ENCODE measurements at places on chromosomes 5 and 9. TPM values are rescaled to one million over a fixed set of nuclear protein-coding genes. Genes with fewer than 3 reads are reported as not detected.

C9orf72 gene
- 32.4 TPM for total RNA-seq

CFAP157 gene
- total RNA-seq, result 7.6 TPM

SLC1A1 gene
- 46.6 TPM for total RNA-seq

HMMR gene
- total RNA-seq, result 3.6 TPM

GHR gene
- total RNA-seq, result 6.3 TPM

- DNase-seq, result no peak
- H3K36me3 ChIP-seq, result no peaks in the 10 kb centered on the region
- no peak overlapping the region for H3K4me3 ChIP-seq
- H3K27ac ChIP-seq, result no peak overlapping the region
These were observed 134.9 kb upstream of the PANK3 start for GRCh38 chr5:168714046-168714445.

GRCh38 chr9:35993976-35994720, 36.2 kb upstream of the OR2S2 start:
- no peak overlapping the region for H3K27ac ChIP-seq
- H3K36me3 ChIP-seq, result no peaks in the 10 kb centered on the region
- DNase-seq, result no peak
- H3K4me1 ChIP-seq, result no peaks in the 10 kb centered on the region
- H3K27me3 ChIP-seq, result no peaks in the 10 kb centered on the region

- H3K36me3 ChIP-seq, result no peaks in the 10 kb centered on the region
- H3K27ac ChIP-seq, result no peak overlapping the region
These were observed 395.9 kb upstream of the CDH9 start for GRCh38 chr5:27434335-27434734.

DNA sequence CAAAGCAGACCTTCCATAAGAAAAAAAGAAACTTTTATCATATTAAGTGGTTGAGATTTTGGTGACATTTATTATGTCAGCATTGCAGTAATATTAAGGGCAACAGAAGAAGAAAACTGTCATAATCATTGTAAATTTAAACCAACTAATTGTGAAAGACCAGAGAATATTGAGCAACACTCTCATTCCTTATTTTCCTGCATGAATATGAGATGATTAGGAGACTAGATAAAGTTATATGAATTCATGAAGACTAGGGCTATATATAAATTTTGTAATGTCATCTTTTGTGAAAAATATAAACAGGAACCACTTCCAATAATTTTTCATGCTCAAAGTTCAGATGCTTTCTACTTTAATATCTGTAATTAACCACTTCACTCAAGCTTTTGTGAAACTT, 974.5 kb upstream of the CDH10 start:
- H3K27me3 ChIP-seq, result no peaks in the 10 kb centered on the region
- H3K4me1 ChIP-seq, result no peaks in the 10 kb centered on the region
- no peaks in the 10 kb centered on the region for H3K36me3 ChIP-seq
- H3K4me3 ChIP-seq, result no peak overlapping the region
- H3K27ac ChIP-seq, result no peak overlapping the region
- no peak for DNase-seq

DNA sequence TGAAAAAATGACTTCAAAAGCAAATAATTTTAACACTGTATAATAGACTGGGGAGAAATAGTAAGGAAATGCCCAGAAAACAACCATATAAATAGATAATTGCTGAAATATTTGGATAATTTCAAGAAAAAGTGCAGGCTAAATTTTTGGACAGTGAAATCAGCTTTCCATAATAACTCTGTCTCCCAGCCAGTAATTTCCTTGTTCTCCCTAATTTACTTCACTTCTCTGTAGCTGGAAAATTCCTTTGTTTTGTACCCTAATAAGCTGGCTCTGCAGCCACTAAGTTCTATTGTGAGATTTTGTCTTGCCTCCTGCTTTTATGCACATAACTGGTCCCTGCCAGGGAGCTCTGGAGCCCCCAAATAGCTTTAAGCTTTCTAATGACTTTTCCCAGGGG, 27.7 kb downstream of the PRDM6 start:
- no peaks in the 10 kb centered on the region for H3K4me1 ChIP-seq
- H3K4me3 ChIP-seq, result no peak overlapping the region
- H3K36me3 ChIP-seq, result no peaks in the 10 kb centered on the region
- no peak for DNase-seq

DNA sequence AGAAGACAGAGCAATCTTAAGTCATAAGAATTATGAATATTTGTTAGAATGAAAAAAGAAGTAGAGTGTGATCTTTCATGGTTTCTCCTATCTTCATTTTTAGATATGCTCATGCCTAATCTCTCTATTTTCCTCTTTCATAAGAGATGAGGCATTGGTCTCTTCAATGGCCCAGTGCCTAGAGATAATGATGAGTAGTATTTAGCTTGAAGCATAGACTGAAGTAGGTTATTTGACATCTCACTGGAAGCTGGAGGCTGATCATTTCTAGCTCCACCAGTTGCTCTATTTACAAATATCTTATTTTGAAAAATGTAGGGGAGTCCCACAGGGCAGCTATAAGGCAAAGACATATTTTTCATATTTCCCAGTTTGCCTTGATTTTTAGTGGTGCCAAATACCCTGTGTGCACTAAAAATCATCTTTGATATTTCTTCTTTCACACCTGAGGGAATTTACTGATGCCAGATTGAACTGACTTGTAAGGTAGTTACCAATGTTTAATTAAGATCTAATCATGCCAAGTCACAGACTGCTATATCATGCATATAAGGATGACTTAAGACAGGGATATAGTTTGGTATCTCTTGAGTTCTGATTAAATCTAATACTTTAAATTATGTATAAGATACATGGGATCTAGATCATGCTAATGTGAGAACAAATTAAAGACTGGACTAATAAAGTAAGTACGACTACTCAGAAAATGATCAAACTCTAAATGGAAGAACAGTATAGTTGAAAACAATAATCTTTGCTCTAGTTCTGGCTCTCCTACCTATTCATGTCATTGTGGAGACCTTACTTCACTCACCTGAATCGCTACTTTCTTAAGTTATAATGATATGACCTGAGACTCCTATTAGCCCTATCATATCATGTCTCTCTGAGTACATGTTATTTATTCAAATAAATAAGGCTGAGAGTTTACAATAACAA, 108.2 kb upstream of the IFNE start:
- no peaks in the 10 kb centered on the region for H3K36me3 ChIP-seq
- DNase-seq, result no peak
- no peaks in the 10 kb centered on the region for H3K27me3 ChIP-seq
- H3K4me3 ChIP-seq, result no peak overlapping the region
- H3K27ac ChIP-seq, result no peak overlapping the region

DNA sequence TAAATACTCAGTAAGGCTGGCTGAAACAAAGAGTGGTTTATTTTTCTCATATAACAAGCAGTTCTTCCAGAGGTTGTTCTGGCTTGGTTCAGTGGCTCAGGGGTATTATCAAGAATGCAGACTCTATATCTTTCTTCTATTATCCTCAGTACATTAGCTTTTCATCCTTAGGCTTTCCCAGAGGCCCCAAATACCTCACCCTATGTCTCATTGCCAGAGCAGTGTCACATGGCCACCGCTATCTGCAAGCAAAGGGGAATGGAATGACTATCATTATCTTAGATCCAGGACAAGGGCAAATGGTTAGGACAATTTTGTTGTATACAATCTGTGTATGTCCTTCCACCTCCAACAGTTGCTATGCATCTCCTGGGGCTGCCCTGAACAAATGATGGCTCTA, 69.0 kb upstream of the SNX2 start:
- no peak overlapping the region for H3K4me3 ChIP-seq
- no peak overlapping the region for H3K27ac ChIP-seq

- H3K27me3 ChIP-seq, result no peaks in the 10 kb centered on the region
- no peak overlapping the region for H3K4me3 ChIP-seq
- H3K27ac ChIP-seq, result no peak overlapping the region
- peaks cover 3% of the 10 kb centered on the region for H3K4me1 ChIP-seq
- DNase-seq, result no peak
These were observed 23.2 kb upstream of the LRRC14B start for GRCh38 chr5:167982-168660.

DNA sequence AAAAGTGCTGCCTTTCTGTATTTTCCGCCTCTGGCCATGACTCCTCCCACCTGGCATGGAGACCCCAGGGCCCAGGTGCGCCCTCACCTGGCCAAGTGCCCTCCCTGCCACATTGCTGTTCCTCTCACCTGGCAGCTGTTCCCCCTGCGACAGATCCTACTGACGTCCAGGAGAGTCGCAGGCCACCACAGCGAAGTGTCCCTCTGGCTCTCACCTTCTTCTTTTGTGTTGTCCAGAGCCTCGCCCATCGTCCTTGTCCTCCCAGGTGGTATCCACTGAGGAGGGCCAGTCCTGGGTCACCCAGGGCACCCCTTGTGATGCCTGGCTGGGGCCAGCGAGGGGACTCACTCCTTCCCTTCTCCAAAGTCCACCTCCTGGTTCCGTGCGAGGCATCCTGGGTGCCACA, 2.6 kb downstream of the NKD2 start:
- peaks cover 14% of the 10 kb centered on the region for H3K27me3 ChIP-seq
- DNase-seq, result no peak
- no peak overlapping the region for H3K4me3 ChIP-seq
- H3K4me1 ChIP-seq, result peaks cover 13% of the 10 kb centered on the region
- H3K36me3 ChIP-seq, result no peaks in the 10 kb centered on the region

GRCh38 chr9:124562328-124562727, 55.1 kb upstream of the NR5A1 start:
- H3K27me3 ChIP-seq, result no peaks in the 10 kb centered on the region
- no peak overlapping the region for H3K27ac ChIP-seq
- DNase-seq, result no peak
- H3K4me1 ChIP-seq, result no peaks in the 10 kb centered on the region

GRCh38 chr5:153959134-153959957, 79.4 kb downstream of the FAM114A2 start:
- no peaks in the 10 kb centered on the region for H3K4me1 ChIP-seq
- H3K27me3 ChIP-seq, result no peaks in the 10 kb centered on the region
- H3K27ac ChIP-seq, result no peak overlapping the region
- H3K36me3 ChIP-seq, result no peaks in the 10 kb centered on the region
- no peak overlapping the region for H3K4me3 ChIP-seq

DNA sequence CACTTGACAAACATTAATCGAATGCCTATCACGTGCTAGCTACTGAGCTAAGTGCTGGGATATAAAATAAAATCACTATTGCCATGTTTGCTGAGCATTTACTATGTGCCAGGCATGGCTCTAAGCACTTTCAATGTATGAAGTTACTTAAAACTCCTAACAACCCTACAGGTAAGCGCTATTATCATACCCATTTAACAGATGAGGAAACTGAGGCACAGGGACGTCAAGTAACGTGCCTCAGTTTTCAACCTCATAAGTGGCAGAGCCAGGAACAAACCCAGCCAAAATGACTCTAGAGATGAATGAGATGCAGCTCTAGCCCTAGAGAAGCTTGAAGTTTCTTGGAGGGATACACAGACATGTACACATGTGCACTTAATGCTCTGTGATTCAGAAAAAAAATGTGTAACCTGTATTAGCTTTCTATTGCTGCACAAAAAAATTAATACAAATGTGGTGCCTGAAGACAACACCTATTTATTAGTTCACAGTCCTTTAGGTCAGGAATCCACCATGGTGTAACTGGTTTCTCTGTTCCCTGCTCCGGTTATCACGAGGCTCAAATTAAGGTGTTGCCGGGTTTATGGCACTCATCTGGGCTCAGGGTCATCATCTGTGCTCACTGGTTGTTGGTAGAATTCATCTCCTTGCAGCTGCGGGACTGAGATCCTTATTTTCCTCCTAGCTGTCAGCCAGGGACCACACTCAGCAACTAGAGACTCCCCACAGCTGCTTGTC, 33.7 kb downstream of the TTLL11 start:
- no peaks in the 10 kb centered on the region for H3K27me3 ChIP-seq
- no peaks in the 10 kb centered on the region for H3K36me3 ChIP-seq
- no peak overlapping the region for H3K27ac ChIP-seq
- no peaks in the 10 kb centered on the region for H3K4me1 ChIP-seq

DNA sequence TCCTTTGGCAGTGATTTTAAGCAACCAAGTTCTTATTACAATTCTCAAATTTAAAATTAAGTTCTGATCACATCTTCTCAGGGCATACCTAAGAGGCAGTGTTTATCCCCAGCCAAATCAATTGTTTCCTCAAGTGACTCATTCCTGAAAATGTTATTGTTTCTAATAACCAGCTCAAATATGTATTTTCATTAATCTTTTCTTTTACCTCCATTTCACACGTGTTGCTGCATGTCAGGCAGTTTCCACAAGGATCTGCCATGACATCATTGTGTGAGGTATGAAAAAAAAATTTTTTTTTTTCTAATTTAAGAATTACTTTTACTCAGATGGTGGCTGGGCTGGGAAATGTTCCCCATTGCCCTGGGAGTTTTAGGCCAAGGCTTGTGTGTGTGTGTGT, 113.0 kb upstream of the NTRK2 start:
- no peaks in the 10 kb centered on the region for H3K36me3 ChIP-seq
- no peaks in the 10 kb centered on the region for H3K27me3 ChIP-seq
- no peak for DNase-seq
- H3K27ac ChIP-seq, result no peak overlapping the region
- no peak overlapping the region for H3K4me3 ChIP-seq
- no peaks in the 10 kb centered on the region for H3K4me1 ChIP-seq

DNA sequence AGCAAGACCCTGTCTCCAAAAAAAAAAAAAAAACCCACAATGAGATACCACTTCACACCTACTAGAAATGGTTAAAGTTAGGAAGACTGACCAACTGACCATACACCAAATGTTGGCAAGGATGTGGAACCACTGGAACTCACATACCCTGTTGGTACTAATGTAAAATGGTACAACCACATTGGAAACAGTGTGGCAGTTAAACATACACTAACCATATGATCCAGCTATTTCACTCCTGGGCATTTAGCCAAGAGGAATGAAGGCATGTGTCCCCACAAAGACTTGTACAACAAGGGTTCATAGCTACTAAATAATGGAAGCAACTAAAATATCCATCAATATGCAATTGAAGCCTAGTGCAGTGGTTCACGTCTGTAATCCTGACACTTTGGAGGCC, 21.3 kb downstream of the NAIF1 start:
- H3K4me1 ChIP-seq, result no peaks in the 10 kb centered on the region
- no peak overlapping the region for H3K4me3 ChIP-seq
- H3K27ac ChIP-seq, result no peak overlapping the region
- H3K27me3 ChIP-seq, result no peaks in the 10 kb centered on the region
- H3K36me3 ChIP-seq, result no peaks in the 10 kb centered on the region
- no peak for DNase-seq

DNA sequence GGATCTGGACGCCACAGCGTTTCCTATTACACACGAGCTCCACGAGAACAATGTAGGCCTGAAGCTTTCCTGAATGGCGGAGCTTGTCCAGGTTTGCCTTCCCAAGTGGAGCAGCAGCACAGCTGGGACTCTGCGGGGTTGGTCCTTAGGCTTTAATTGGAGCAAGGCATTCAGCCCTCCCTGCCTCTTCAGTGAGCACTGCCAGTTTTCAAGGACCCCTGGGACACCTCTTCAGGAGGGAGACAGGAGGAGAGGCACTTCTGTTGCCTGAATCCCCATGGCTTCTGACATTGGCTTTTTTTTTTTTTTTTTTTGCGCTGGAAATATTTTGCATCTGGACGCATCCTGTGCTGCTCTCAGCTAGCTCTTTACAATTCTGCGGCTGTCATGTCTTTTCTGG, 179.4 kb downstream of the SEMA6A start:
- no peaks in the 10 kb centered on the region for H3K36me3 ChIP-seq
- no peak overlapping the region for H3K27ac ChIP-seq
- H3K4me3 ChIP-seq, result no peak overlapping the region
- no peak for DNase-seq
- no peaks in the 10 kb centered on the region for H3K4me1 ChIP-seq

- H3K4me3 ChIP-seq, result no peak overlapping the region
- H3K36me3 ChIP-seq, result no peaks in the 10 kb centered on the region
- H3K27ac ChIP-seq, result no peak overlapping the region
- no peak for DNase-seq
- H3K4me1 ChIP-seq, result no peaks in the 10 kb centered on the region
These were observed 395.7 kb upstream of the ACTBL2 start for GRCh38 chr5:57878301-57878722.
